ENCODE measurements at places on chromosomes 2 and 18.

GRCh38 chr2:179562330-179562885, 297.8 kb upstream of the SESTD1 start:
- DNase-seq: no peak

DNA sequence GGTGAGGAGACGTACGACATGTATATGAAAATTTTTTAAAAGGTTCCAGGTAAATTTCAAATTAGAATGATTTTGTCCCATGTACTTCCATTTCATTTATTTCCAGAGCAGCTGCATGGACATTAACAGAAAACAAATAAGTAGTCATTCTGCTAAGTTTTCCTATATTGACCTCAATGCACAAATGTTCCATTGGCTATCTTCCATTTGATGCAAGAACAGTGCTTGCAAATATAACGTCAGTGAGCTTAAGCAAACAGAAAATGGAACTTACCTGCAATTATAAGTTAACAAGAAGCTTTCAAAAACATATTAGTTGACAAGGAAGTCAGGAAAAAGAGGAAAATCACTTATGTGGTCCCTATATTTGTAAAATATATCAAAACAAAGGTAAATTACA, 16.6 kb downstream of the PAIP2B start:
- DNase-seq: no peak

- no peak for DNase-seq
Observed at GRCh38 chr2:83990636-83991035, 468.4 kb downstream of the SUCLG1 start.

GRCh38 chr2:188297978-188298377, 6.3 kb downstream of the GULP1 start:
- no peak for DNase-seq

DNA sequence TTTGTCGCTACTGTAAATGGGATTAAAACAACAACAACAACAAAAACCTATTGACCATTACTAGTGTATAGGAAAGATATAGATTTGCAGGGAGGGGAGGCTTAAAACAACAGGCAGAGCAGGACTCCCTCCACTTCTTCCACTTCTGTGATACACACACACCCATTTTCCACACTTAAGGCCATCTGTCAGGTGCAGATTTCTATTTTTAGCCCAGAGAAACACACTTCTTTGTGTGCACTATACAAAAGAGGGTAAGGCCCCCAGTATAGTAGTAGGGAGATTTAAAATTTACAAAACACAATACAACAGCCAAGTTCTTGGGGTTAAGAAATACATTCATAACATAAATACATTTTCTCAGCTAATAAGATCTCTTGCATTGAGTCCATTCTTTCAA, 22.4 kb downstream of the PTPN2 start:
- DNase-seq: no peak
